ENCODE measurements at places on chromosomes 6 and 20. TPM values are rescaled to one million over a fixed set of nuclear protein-coding genes. Genes with fewer than 3 reads are reported as not detected.

TGM3 gene
- not detected for total RNA-seq

TRIM31 gene
- total RNA-seq, result not detected

CGA gene
- not detected for total RNA-seq

BTNL2 gene
- not detected for total RNA-seq

GPR6 gene
- total RNA-seq, result not detected

UFL1 gene
- 22.6 TPM for total RNA-seq

SIRPG gene
- total RNA-seq, result not detected

POU5F1 gene
- not detected for total RNA-seq

Data from SK-MEL-5 (cell line).